ENCODE measurements at places on chromosomes 3 and 15.

- no peak for DNase-seq
Measured at GRCh38 chr3:128324911-128325592, 141.6 kb downstream of the DNAJB8 start.

DNA sequence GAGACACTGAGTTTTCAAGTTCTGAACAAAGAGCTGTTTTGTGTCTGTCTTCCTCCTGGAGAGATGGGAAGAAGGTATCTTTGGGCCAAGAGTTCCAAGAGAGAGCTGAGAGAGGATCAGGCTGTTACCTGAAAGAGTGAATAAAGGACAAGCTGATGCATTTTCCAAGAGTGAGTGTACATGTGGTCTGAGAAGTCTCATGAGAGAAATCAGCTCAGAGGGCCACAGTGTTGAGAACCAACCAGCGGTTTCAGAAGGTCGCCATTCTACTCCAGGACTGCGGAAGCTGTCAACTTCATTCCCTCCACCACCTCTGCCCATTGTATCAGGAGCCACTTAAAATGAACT lies 42.7 kb upstream of the PPP2R3A start:
- no peak for DNase-seq

DNA sequence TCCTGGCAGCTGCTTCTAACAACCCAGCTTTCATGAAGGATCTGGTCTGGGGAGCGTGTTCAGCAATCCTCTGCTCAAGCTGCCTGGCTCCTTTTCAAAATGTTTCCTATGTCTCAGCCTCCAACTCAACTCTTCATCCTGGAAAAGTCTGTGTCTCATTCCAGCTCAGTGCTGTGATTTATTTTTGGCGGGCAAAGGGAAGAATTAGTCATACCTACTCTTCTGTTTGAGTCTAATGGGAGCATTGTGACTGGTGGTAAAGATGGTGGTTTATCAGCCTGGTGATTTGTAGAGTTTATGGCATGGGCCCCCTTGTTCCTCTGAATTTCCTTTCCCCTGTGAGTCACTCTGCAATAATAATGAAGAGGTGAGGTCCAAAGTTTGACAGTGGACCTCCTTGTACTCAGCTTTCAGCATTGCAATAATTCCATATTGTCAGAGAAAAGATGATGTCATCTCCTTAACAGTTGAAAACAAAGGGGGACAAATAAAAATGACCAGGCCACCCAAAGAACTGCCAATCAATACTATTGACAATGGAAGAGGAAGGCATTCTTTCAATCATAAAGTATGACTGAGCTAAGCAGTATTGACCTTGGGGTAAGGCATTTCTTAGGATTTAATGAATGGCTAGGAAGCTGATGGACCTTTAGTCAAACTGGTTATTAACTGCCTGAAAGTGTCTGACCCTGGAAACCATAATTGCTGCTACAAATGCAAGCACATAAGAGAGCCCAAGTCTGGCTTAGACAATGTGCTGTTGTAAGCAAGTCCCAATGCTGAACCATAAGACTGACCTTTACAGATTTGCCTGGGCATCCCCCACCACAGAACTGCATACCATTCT lies 204.7 kb upstream of the MCTP2 start:
- DNase-seq, result no peak

DNA sequence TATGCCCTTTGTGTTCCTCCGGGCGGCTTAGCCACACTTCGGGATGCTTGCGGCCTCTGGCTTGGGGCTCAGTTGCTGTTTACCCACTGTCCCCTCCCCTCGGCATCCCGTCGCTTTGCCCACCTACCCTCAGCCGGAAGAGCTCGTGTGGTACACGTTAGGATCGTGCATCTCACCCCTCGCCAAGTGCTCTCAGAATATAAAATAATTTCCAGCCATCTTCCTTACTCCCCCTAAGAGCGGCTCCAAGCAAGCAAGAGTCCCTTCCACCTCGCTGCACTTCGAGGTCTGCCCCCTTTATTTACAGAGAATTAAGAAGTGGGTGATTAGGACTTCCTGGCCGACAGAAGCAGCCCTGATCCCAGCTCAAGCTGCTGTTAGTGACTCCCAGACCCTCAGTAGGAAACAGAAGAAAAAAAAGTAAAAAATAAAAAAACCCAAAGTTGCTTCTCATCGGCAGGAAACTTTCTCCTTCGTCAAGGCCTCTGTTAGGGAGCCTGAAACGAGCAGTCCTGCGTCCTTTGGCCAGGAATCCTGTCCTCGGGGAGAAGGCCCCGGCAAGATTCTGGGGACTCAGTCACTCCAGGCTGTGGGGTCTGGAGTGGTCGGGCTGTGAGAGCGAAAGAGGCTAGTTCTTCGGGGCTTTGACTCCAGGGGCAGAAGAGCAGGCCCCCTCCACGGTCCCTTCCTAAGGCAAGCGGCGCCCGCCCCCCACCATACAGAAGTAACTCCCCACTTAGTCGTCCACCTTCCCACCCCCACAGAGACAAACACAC lies 3.0 kb downstream of the MEIS2 start:
- DNase-seq, result no peak

- no peak for DNase-seq
Measured at GRCh38 chr3:17979252-17979651, 236.8 kb upstream of the TBC1D5 start.

DNA sequence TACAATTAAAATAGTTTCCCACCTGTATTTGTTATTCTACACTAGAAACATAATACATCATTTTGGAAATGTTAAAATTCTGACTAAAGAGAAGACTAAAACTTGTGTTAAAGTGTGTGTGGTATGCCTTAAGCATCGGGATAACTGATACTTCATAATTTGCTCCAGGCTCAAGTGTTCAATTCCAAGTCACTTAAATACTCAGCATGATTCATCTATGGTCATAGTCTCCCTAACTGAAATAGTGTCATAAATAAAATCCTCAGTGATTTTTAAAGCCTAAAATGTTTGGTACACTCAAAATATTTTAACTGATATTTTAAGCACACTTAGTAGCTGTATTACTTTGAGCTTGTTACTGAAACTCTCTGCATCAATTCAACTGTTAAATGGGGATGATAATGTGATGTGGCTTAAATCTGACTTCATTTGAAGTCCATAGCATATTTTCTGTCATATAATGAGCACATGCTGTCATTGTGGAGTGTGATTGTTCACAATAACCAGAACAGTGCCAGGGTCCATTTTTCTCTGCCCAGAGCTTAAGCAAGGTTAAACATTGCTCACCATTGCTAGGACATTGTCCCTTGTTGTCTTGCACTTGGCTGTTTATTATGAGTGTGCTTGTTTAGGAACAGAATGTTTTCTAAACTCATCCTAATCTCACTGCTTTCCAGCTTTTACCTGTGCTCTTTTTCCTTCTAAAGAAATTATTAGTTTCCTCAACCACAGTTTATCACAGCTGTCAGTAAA lies 122.2 kb downstream of the KLHL25 start:
- no peak for DNase-seq

DNA sequence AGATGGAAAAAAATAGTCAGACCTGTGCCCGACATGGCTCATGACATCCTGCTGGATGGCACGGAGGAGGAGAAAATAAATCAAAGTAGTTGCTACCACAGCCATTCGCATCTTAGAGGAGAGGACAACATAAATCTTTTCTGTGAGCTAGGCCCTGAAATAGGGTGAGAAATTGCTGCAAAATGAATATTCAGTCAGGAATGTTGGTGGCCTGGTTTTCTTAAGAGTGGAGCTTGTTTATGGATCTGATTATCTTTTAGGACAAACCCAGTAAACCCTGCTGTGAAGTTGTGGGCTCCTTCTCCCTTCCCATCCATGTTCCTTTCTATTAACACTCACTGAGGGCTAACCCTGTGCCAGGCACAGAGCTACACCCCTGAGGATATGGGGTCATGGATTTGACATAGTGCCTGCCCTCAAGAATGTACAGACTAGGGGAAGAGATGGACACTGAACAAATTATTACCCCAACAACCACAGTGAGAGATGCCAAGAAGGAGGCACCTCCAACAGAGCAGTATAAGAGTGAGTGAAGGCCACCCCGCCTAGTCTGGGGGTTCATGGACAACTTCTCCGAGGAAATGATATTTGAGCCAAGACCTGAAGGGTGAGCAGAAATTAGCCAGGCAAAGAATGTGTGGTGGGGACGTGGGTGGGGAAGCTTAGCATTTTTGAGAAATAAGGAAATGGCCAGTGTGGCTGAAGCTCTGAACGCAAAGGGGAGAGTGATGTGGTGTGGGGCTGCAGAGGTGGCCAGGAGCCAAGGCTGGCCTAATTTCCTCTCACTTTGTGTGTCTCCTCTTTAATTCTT lies 68.9 kb upstream of the ARL8B start:
- DNase-seq, result no peak

DNA sequence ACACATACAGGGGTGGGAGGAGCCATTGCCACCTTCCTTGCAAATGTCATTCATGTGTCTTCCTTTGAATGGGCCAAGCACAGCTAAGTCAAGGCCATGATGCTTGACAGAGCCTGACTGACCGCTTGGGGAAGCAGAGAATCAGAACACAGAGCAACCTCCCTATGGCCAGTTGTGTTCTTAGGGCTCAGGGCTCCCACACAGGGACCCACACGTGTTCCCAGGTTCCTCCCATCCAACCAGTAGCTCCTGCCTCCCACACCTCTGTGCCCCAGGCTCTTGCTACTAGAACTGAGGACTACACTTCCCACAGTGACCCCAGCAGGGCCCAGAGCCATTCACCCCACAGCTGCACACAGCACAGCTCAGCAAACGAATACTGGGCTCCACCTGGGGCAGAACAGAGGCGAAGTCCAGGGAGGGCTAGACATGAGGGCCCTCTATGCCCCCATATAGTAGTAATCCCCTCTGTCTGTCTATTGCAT lies 42.9 kb downstream of the KLF15 start:
- DNase-seq, result no peak

DNA sequence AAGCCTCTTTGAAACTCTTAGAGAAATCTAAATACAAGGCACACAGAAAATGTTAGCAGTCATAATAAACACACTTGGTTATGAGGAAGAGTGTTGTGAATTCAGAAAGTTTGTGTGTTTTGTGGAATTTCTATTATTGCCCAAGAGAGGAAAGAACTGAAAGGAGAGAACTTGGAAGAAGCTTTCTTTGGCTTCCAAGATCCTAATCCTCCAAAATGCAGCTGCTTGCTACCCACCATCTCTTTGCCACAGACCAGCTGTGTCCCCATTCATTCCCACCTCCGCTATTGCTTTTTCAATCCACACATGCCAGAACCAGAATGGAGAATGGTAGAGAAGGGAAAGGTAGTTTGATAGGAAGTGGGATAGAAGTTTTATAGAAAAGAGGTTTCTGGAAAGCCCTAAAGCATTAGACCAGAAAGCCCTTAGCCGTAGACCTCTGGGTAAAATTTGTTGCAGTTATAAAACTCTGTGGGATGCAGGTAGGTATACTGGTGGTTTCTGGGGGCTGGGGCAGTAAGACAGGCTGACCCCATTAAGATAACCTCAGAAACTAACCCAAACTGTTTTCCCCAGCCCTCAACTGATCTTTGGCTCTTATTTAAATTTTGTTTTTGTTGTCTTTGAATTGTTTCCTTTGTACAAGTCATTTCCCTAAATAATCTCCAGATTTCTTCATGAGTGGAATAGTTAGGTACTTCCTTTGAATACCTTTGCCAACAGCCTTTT lies 108.5 kb downstream of the FILIP1L start:
- no peak for DNase-seq

- no peak for DNase-seq
Measured at GRCh38 chr3:112858410-112859069, 11.9 kb upstream of the CD200R1L start.

GRCh38 chr3:136595913-136596697 lies 156.1 kb downstream of the STAG1 start:
- DNase-seq, result no peak

DNA sequence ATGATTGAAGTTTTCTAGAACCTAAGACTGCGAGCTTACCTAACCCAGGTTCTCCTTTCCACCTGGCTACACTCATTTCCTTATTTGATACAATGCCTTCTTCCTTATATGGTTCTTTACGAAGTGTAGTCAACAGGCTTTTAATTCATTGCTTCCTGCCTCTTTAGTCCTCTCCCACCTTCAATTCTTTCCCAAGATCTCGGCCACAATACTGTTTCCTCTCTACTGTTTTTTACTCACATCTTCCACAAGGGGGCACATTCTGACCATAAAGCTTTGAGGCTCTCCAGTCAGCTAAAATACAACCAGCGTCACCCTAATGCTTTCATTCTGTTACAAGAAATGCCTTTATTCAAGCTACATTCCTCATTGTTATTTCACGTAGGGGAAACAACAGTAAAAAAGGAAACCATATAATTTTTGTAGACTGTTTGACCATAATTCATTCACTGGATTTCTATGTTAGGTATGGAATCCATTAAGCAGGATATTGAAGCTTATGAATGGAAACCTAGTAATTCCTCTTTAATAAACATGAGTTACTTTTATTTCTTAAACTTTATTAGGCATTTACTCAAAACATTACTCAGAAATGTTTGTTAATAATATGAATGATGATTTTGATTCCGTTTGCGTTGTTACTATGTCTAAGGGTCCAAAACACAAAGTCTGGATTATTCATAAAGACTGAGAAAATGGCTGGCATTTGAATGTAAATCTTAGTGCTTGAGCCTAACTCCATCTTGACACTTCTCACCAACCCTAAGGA lies 29.5 kb upstream of the VEPH1 start:
- DNase-seq, result peak; percentile 26

- DNase-seq, result no peak
Measured at GRCh38 chr3:17605032-17605431, 137.4 kb downstream of the TBC1D5 start.

GRCh38 chr15:34799149-34800101 lies 4.1 kb upstream of the ACTC1 start:
- no peak for DNase-seq

- peak; percentile 62 for DNase-seq
Measured at GRCh38 chr3:10286596-10287295, 6.0 kb downstream of the GHRL start.

DNA sequence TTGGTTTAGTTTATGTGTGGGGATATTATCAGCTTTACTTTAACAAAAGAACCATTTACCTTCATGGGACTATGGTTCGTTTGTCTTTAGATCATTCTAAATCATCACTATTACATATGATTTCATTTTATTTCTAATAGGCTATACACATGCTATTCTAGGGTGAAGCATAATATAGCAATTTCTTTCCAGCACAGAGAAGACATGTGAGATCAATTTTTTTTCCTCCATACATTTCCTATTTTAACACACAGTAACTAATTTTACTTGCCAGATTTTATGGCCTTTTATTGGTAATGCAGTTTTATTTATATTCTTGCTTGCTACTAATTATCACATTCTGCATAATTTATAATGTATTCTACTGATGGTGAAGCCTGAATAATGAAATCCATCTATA lies 287.1 kb downstream of the ROBO1 start:
- DNase-seq, result no peak

DNA sequence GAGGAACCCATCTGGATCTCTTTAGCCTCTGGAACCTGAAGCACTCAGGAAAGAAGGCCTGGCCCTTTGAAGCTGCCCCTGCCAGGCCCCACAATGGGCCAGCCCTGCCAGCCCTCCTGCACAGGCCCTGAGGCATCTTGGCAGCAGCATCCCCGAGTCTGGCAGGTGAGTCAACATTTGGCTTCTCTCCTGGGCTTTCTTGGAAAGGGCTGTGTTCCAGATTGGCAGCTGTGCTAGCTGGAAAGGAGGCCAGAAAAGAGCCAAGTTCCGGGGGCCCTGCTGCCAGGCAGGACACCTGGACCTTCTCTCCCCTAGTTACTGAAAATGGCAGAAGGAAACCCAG lies 187.2 kb downstream of the SHQ1 start:
- DNase-seq, result no peak

All from activated CD8-positive, alpha-beta T cell treated with anti-CD3 and anti-CD28 coated beads, Interleukin-2, amount 10 ng/mL, durations not matched to agents 7 days and 5 days (primary cell).